ENCODE measurements at places on chromosomes 16 and 17.

DNA sequence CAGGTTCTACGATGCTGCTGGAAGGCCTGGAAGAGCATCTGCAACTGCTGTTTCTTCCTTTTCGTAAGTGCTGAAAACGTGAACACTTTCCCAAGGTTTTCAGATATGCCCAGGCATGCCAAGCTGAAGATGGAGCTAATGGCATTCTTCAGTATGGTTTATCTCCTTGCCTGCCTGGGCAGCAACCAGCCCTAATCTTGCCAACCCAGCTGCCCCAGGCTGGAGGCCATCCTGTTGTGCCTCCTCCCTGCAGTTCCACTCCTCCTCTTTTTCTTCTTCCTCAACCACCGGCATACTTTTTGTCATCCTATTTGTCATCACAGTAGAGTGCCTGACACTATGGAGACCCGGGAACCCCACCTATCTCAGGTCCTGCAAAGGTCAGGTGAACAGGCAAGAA lies 1849.3 kb downstream of the TP53TG3F start:
- DNase-seq: no peak

DNA sequence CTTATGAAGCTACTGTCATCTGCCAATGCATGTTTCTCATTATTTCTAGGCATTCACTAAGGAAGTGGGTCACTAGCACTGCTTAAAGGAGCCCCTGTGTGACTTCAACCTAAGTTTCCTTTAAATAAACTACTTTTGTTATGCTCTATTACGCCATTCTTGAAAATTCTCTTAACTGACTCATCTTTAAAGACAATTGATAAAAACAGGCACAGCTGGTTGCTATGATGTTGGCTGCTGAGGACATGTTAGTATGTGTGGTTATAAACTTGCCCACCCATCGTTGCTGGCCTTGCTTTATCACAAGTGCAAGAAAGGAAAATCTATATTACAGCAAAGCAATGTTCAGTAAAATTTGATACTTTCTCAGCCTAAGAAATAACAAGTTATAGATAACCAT lies 75.8 kb upstream of the CNTNAP4 start:
- no peak for DNase-seq

- DNase-seq: no peak
Measured at GRCh38 chr17:75501378-75502071, 13.8 kb downstream of the CASKIN2 start.

DNA sequence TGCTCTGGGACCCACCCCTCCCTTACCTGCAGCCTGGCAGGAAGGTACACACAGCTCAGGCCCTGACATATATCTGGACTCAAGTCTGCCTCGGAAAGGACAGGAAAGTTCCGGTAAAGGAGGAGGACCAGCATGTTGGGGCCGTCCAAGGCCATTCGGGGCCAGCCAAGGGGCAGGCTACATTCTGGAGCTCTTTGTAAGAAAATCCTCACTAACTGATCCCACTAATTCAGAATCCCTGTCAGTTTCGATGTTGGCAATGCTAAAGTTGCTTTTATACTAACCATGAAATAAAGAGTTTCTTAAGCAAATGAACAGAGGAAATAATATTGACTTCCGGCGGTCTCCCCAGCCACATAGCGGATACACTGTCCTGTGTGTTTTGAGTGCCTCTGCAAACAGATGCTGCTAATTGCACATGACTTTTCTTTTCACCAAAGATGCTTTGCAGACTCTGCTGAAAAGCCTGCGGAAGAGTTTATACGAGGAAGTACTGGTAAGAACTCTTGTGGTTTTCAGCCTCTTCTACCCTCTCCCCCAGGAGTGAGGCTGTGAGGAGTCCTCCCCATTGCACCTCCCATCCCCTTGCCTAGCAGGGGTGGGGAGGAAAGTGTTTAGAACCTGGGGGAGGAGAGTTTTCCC lies 54.8 kb downstream of the PLXDC1 start:
- DNase-seq: peak; percentile 14

GRCh38 chr16:50651835-50652438 lies 29.2 kb downstream of the SNX20 start:
- DNase-seq: no peak

GRCh38 chr16:21950782-21951521 lies 2.2 kb upstream of the UQCRC2 start:
- DNase-seq: no peak

DNA sequence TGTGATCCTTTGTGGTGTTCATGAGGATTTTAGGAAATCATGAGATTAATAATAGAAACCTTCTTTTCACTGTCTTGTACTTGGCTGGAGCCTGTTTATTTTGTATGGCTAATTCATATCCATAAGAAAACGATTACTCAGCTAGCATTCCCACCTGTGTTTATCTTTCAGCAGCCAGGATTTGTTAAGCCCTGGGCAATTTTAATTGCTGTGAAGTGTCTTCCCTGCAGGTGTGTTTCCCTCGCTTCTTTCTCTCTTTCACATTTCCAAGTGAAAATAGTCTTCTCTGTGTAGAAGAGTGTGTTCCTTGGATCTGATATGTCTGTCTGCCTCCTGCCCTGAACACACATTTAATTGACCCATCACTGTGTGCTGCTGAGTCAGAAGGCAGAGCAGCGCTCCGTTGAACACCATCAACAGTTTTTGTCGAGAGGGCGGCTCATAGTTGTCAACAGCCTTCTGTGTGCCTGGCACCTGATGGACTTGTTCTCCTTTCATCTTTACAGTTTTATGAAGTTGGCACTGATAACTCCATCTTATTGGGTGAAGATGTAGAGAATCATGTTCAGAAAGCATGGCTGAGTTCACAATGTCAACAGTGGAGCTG lies 83.2 kb downstream of the SPECC1 start:
- DNase-seq: no peak

DNA sequence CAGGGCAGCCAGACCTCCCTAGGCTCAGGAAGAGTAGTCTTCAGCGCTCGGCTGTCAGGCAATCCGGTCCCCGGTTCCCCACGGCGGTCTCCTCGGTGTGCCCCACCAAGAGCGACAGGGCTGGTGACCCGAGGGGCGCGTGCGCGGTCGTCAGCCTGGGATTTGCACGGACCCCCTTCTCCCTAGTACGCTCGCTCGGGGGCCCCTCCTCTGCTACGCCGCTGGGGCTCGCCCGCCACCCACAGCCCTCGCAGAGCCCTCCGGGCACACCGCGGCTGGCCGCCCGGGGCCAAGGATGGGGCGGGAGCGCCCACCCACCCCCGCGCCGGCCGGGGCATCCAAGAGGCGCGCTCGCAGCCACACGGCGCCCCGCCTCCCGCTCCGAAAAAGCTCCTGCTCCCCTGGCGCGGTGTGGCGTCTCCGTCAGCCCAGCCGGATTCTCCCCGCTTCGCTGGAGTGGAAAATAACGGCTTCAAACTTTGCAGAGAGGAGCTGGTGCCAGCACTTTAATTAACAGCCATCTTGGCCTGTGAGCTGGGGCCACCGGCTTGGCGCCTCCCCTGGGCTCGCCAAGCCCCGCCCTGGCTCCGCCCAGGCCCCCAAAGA lies 2.1 kb upstream of the C1QL1 start:
- no peak for DNase-seq

- no peak for DNase-seq
Measured at GRCh38 chr16:4082474-4083044, 33.7 kb downstream of the ADCY9 start.

DNA sequence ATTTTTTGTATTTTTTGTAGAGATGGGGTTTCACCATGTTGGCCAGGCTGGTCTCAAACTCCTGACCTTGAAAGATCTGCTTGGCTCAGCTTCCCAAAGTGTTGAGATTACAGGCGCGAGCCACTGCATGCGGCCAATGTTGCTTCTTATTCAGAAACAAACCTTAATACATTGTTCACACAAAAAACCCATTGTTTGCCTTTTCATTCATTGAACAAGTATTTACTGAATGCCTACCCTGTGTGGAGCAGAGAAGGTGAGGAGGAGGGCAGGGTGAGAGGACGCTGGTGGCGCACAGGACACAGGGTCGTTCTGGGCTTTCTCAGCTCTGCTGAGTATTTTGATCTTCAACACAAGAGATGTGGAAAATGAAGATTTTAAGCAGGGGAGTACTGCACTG lies 8.0 kb upstream of the KRT23 start:
- DNase-seq: no peak

- DNase-seq: no peak
Measured at GRCh38 chr16:67370661-67371060, 22.6 kb downstream of the TPPP3 start.

- DNase-seq: no peak
Measured at GRCh38 chr17:74646231-74646630, 22.7 kb upstream of the CD300E start.

- no peak for DNase-seq
Measured at GRCh38 chr16:19666477-19666876, 51.5 kb downstream of the KNOP1 start.

DNA sequence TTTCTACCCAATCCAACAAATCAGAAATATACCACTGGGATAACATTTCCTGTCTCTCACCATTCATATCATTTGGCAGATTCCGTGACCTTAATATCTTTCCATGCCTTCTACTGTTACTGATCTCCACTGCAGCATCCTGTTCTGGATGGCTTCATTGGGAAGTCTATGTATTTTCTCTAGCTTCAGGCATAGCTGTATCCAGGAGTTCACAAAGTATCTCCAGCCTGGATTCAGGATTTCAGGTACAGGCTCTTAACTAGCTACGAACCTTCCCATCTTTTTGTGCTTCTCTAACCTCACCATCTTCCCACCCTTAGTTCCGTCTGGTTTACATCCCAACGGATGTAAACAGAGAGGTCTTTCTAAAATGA lies 15.2 kb upstream of the USP10 start:
- no peak for DNase-seq

DNA sequence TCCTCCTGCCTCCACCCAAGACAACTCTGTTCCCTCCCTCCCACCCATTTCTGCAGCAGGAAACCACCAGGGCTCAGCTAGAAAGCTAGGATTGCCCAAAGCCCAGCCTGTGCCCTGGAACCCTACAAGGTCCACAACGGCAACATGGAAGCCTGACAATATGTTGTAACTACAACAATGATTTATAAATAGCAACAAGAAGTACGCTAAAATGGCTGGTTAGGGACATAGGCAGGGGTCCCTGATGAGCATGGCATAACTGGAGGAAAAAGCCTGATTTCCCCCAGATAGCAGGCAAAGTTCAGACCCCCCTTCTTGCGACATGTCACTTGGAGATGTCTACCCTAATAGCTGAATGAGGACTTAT lies 6.6 kb downstream of the ST3GAL2 start:
- DNase-seq: no peak

GRCh38 chr17:64632194-64632593 lies 29.9 kb downstream of the SMURF2 start:
- DNase-seq: no peak

DNA sequence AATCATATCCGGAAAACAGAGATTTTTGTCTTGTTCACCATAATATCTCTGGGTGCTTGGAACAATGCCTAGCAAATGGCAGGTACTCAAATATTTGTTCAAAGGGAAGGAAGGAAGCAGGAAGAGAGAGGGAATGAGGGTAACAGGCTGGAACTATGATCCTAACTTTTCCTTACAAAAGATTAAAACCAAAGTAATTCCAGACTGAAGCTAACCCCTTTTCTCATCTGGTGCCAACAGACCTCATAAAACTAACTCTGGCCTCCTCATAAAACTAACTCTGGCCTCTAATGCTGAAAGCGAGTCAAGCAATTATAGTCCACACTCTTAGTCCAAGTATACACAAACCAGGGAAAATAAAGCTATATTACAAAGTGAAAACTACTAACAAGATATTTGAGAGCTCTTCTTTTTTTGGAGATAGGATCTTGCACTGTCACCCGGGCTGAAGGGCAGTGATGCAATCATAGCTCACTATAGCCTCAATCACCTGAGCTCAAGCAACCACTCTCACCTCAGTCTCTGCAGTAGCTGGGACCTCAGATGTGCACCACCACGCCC lies 84.6 kb downstream of the KANSL1 start:
- no peak for DNase-seq

- peak; percentile 99 for DNase-seq
Measured at GRCh38 chr16:89700100-89700648, 1.3 kb downstream of the SPATA2L start.

DNA sequence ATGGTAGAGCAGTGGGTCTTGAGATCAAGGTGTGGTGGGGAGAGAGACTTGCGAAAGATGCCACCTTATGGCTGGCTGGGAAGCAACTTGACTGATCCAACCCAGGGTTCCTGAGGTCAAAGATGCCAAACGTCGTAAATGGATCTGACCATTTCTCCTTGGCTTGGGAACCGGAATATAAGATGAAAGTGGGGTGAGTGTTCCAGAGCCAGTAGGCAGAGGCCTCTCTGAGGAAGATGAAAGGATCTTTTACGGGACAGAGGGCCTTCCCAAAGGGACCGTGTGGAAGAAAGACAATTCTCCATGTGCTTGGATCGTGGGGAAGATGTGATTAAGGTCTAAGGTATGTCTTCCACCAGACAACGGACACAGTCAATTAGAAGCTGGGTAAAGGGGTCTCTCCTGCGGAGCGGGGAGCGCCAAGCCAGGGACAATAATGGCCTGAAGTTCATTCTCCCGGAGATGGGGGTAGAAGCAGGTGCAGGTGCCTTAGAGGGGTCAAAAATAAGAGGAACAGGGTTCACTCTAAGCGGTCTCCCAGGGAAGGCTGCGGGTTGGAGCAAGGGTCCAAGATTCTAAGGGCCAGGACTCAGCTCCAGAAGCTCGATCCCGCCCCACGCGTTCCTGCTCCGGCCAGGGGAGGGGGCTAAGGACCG lies 800 bp downstream of the FXR2 start:
- DNase-seq: no peak

DNA sequence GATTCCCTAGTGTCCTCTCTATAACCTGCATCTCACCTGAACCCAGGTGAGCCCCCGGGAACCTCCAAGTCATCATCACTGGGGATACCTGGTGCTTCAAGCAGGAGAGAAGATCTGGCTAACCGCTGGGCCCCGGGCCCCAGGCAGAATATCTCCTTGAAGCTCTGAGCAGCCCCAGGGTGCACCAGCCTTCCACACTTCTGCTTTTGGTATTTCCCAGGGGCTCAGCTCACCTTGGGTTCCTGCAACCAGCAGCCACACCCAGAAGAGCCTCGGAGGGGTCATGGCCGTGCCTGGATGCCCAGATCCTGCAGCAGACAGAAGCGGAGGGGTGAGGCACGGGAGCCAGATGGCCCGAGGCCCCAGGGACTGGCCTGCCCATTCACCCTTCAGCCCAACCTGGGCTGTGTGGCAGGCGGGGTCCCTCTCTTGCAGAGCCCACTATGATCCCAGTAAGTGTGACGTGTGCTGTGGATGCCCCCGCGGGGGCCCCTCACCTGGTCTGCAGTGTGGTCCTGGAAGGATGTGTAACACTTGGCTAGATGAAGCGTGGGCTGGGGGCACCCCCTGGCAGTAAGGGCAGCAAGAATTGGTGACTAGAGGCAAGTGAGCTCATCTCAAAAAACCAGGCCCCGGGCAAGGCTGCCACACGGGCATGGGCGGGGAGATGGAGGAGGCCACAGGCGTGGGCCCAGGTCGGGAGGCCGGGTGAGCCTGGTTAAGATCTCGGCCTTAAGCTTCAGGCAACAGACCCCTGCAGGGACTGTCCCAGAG lies 2.6 kb downstream of the LGALS3BP start:
- DNase-seq: no peak

- no peak for DNase-seq
Measured at GRCh38 chr16:28051486-28051885, 12.0 kb downstream of the GSG1L start.

Measured in NCI-H2107 (cell line).